NCI-H1694 (cell line): ENCODE measurements at places on chromosomes 3 and 15.

DNA sequence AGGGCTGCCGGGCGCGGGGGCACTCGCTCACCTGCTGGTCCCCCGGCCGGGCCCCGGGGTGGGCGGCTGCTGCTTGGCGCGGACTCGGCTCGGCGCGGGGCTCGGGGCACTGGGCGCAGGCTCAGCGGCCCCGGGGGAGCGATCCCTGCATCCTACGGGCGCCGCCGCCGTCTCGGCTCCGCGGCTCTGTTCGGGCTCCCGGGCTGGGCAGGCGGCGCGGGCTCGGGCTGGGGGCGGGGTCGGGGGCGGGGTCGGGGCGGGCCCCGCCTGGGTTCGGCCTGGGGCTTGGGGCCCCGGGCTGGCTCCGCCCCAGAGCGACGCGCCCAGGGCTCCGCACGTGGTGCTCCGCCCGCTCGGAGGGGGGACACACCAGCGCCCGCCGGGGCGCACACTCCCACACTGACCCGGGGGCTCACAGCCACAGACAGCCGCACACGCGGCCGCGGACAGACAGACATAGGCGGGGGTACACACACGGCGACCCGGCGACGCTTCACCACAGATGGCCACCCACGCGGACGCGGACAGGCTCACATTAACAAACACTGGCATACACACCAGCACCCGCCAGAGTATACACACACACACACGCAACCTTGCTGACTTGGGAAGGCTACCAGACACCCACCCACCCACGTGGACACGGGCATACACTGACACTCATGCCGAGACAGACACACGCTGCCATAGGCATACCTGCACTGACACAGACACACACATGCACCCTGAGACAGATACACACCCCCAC is at the start of gene SCN5A:
TSS of gene SCN5A (minus strand) at position 188 of the 748 bp plus-strand sequence. CDS start 16,380 bp downstream, outside the sequence.
- DNase-seq, result no peak

GRCh38 chr3:190514413-190515153 is 698 bp downstream of the IL1RAP start:
- no peak for DNase-seq

DNA sequence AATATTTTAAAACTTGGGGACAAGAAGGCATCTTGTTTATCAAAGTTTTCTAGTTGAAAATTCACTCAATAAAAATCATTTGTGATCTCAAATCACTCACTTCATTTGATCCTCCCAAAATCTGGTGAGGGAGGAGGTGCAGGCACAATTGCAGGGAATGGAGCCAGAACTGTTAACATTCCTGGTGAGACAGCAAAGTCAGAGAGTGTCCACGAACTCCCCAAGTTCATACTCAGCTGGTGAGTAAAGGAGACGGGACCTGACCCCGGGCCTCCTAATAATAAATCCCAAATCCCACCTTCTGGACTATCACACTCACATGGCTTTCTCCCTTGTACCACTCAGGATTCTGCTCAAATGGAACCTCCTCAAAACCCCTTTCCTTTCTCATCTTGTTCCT is 252.3 kb upstream of the LRTM1 start:
- no peak for DNase-seq

- no peak for DNase-seq
Measured at GRCh38 chr15:81573098-81573746, 199.2 kb upstream of the TMC3 start.

DNA sequence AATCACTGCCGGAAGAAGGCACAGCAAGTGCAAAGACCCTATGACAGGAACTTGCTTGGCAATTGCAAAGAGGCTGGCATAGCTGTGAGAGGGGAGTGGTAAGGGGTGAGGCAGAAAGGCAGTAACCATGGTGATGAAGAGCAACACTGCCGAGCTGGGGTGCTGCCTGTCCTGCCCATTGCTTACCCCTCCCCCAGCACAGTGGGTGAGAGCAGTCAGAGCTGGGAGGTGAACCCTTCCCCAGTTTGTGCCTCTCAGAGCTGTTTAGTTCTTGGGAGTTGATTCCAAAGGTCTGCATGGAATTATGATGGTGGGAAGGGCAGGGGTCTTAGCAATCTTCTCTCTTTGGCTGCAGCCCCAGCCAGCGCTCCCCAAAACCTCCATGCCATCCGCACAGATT is 8.8 kb downstream of the TYRO3 start:
- DNase-seq, result no peak

DNA sequence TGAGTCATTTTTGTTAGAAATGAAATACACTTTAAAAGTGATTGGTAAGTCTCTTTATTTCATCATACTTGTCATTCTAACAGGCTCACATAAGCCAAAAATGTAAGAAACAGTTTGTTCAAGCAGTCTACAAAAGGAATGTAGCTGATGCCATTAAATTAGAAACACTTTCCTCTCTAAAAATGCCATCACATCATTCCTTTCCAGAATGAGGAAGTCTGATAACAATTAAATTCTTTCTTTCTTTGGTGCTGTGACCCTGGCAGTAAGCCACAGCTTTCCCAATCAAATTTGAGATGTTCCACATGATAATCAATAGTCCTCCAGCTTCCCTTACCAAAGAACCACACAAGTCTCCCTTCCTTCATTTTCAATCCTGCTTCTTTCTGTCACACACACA is 9.4 kb upstream of the P2RY1 start:
- DNase-seq, result no peak

DNA sequence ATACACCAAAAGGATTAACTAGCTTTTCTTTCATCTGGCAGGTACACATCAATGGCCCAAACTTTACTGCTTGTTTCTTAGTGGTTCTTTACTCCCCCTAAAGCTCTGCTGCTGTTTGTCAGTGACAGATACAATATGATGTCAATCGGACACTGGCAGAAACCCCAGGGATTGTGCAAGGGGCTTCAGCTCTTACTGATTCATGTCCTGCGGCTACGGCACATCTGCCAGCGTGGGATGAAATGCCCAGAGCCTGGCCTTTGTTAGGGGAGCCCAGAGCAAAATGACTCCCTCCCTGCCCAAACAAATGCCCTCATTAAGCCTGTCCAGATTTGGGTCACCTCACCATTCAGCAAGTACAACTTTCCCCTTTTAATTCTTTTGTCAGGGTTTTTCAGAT is 28.3 kb downstream of the SRP14 start:
- no peak for DNase-seq

- DNase-seq, result no peak
Measured at GRCh38 chr15:48566668-48567067, 78.8 kb downstream of the FBN1 start.

- DNase-seq, result no peak
Measured at GRCh38 chr3:38835939-38836338, 19.9 kb upstream of the SCN10A start.

GRCh38 chr15:35705884-35706585 is 160.1 kb upstream of the DPH6 start:
- DNase-seq, result no peak

- DNase-seq, result no peak
Measured at GRCh38 chr15:51909584-51909983, 62.0 kb downstream of the LEO1 start.

DNA sequence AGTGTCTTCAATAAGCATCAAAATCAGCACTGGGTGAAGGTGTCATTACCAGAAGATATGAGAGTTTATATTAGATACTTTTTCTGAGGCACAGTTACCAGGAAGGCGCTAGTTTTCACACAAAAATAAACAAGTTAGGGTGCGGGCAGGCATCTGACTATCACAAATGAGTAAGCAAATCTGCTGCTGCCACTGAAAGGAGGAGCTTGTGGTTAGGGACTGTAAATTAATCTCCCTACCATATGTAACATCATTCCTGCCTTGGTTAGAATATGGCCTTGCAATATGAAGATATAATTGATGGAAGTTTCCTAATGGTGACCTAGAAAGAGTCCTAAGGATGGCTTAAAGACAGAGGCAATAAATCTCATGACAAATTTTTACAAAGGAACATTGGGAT is 19.5 kb upstream of the EID1 start:
- DNase-seq, result peak; percentile 31

DNA sequence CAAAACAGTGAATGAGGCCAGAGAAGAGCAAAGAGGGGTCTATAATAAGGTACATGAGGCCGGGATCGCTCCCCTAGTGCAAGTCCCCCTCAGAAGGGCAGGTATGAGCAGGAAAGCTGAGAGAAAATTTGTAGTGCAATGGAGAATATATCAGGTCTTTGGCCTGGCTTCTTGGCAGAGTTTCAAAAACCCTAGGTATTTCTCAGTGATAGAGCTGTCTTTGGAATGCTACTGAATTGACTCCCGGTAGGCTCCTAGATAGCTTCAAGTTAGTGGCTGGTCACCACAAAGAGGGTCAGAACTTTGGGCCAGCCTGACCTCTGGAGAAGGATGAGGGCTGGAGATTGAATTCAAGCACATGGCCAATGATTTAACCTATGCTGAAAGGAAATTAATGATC is 30.6 kb upstream of the OXTR start:
- no peak for DNase-seq

DNA sequence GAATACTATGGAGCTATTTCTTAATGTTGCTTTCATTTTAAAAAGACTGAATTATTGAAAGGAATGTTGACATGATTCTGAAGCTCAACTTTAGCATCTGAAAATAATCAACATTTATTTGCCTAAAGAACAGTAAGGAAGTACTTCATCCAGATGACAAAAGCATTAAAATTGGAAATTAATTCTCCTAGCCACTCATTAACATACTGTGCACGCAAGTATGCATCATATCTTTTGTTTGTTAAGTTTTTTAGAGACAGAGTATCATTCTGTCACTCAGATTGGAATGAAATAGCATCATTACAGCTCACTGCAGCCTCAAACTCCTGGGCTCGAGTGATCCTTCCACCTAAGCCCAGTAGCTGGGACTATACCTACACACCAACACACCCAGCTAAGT is 632.1 kb upstream of the ALCAM start:
- no peak for DNase-seq

GRCh38 chr3:141127344-141128125 is 76.4 kb downstream of the SPSB4 start:
- DNase-seq, result peak; percentile 25

- peak; percentile 20 for DNase-seq
Measured at GRCh38 chr15:23642413-23643044, 5.1 kb downstream of the MAGEL2 start.

DNA sequence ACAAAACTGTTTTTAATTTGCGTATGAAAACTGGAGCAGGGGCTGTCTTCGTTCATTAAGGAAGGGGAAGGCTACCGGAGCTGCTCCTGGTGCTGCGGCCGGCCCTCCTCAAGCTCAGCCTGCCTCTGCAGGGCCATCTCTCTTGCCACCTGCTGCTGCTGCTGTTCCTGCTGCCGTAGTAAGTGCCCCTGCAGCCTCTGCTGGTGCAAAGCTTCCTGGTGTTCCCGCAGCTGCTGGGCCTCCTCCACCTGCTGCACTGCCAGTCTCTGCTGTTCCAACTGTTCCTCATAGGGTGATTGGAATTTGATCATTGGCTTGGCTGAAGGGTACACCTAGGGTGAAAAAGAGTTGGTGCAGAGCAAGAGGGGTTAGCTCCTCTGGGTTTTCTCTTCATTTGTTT is 66.0 kb downstream of the GOLIM4 start:
- DNase-seq, result no peak

DNA sequence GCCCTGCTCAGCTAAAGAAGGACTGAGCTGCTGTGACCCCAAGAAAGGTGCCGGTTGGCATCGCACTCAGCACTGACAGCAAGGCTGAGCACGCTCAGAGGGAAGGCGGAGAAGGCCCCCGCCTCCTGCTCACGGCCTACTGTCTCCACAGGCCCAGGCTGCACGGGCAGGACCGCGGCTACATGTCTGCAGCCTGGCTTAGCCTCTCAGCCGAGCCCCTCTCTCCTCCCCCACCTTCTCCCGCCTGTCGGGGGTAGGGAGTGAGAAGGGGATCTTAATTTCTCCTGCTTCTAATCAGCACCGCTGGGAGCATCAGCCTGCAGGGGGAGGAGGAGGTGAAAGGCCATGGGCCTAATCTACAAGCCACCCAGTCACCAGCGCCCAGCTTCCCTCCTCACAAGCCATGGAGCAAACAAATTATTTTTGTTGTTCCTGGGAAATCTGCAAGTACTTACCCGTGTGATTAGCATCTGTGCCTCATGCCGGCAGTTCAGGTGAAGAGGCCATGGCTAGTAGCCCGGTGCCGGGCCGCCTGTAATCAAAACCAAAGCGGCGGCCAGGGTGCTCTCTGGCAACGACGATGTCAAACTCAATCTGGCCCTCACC is 68.1 kb downstream of the EPHB3 start:
- DNase-seq, result no peak

- DNase-seq, result no peak
Measured at GRCh38 chr3:63473641-63474166, 178.8 kb upstream of the SNTN start.

DNA sequence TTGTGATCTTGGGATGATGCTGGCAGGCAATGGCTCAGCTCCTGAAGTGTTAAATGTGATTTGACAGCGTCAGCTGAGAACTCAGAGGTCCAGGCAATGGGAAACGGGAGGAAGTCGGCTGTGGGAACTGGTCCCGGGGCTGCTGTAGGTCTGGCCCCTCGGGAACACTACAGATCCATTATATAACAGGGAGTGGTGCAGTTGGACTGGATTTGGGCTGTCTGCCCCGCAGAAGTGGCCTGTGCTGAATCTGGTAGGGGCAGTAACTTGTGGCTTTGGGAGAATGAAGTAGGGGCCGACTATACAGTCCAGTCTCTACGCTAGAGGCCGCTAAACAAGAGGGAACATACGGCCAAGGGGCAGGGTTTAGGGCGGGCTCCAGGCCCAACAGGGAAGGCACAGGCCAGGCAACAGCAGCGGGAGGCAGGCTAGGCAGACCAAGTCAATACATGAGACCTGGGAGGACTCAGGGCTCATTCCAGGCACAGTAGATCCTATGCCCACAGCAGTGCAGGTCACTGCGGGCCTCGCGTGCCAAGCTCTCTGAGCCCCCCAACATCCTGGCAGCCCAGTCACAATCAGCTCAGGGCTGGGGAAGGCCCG is 20.3 kb upstream of the IL16 start:
- DNase-seq, result no peak

DNA sequence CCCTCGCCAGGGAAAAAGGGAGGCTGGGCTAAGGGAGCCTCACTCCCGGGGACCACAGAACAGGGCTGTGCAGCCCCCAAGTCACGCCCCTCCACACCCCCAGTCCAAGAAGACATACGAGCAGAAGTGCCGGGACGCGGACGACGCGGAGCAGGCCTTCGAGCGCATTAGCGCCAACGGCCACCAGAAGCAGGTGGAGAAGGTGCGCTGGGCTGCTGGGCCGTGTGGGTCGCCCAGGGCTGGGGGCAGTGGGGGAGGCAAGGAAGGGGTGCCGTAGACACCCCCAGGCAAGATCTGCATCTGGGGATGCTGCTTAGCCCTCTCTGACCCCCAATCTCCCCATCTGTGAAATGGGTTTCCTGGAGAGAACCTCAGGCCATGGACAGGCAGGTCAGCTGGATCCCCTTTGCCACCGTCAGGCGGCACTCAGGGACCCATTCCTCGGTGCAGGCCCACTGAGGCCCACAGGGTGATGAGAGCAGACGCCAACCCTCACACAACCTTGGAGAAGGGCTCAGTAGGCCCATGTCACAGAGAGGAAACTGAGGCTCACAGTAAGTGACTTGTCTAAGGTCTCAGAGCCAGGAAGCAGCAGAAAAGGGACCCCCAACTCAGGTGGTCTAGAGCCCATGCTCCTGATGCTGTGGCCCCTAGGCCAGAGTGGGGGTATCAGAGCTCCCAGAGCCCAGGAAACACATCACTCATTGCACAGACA is 33.7 kb downstream of the PSTPIP1 start:
- no peak for DNase-seq
